HepG2 (cell line): ENCODE measurements at places on chromosomes 3 and 15.

DNA sequence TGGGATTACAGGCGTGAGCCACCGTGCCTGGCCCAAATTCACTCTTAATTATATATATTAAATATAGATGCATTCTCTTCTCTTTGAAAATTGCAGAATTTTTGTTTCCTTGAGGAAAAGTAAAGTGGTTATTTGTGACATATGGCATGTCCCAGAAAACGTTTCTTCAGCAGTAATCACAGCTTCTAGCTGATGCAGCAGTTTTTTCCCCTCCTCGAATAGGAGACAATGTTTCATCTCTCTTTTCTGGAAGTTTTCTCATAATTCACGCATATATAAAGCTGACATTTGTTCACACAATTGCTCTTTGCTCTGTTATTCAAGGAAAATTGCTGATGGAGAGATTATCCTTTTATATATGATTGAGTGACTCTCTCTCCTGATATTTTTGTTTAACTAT is 99.8 kb downstream of the SERPINI1 start:
- no peak for DNase-seq

- DNase-seq: peak; percentile 10
Observed at GRCh38 chr15:82952158-82953081, at the start of gene HOMER2. HOMER2 (minus strand) TSS chr15:82952720; CDS start chr15:82952535, 185 bp downstream.

DNA sequence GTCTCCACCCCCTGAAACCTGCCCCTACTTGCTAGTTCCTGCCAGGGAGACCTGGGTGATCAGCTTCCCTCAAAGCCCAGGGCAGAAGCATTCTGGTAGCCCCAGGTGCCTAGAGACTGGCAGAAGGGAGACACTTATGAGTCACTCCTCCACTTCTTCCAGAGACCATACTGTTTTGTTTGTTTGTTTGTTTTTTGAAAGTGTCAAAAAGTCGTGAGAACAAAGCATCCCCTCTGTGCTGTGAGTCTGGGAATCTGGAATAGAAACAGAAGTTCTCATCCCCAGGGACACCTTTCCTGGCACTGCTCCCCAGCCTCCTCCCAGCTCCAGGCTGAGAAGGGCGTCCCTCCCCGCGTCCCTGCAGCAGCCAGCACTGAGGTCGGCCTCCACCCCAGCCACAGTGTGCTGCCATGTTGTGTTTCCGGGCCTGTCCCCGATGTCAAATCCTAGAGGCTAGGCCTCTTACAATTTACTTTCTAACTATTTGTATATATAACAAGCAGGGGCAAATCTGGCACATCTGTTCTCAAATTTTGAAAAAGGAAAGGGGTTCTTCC is 573.0 kb downstream of the RBMS3 start:
- no peak for DNase-seq

- DNase-seq: no peak
Observed at GRCh38 chr3:33717616-33717865, 513 bp downstream of the CLASP2 start.
